ENCODE measurements at places on chromosomes 3 and 15.

- no peak for DNase-seq
Measured at GRCh38 chr3:165775824-165776223, 61.4 kb downstream of the BCHE start.

GRCh38 chr3:6448011-6448410, 412.9 kb upstream of the GRM7 start:
- no peak for DNase-seq

GRCh38 chr3:101248736-101249135, 71.6 kb downstream of the IMPG2 start:
- DNase-seq, result no peak

DNA sequence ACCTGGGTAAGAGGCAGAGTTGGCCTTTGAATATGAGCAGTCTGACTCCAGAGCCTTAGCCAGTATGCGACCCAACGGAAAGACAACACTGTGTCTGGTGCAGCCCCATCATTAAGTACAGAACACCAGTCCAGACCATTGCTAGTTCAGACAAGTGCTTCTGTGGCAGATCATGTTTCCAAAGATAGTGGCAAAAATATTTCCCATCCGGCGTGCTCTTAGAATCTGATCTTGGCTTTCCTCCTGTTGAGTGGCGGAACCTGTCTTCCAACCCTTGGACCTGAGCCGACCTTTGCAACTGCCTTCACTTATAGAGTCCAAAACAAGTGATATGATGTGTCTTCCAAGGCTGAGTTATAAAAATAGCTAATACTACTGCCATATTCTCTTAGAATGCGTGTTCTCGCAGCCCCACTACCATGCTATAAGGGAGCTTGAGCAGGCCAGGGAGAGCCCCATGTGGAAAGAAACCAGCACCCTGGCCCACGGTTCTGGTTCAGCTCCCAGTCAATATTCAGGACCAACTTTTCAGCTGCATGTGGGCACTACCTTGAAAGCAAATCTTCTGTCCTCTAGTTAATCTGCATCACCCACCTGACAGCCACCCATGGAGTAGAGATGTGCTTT, 322.4 kb upstream of the SLCO3A1 start:
- DNase-seq, result no peak

GRCh38 chr3:87088430-87088992, 97.6 kb upstream of the VGLL3 start:
- DNase-seq, result no peak

DNA sequence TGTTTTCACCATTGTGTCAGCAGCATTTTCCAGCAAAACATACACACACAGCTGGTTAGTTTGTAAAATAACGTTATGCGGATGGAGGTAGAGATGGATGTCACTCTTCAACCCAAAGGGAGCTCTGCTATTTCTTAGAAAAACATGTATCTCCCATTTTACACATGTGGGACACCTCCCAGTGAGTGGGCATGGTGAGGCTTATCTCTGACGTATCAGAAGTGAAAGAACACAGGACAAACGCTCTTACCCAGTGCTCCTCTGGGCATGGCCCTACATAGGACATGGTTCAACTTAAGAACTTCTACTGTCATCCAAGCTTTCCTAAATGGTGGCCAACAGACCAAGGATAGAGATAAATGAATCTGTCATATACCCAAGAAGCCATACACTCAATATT, 2.1 kb downstream of the FAM240A start:
- DNase-seq, result no peak

GRCh38 chr15:100786139-100786531, 93.5 kb upstream of the ALDH1A3 start:
- DNase-seq, result no peak

- DNase-seq, result no peak
Measured at GRCh38 chr3:25043749-25044148, 384.3 kb upstream of the RARB start.

- no peak for DNase-seq
Measured at GRCh38 chr3:124887177-124887931, at the start of gene ITGB5. Gene ITGB5 (minus strand): TSS chr3:124887365. CDS start chr3:124887000, 365 bp downstream.

DNA sequence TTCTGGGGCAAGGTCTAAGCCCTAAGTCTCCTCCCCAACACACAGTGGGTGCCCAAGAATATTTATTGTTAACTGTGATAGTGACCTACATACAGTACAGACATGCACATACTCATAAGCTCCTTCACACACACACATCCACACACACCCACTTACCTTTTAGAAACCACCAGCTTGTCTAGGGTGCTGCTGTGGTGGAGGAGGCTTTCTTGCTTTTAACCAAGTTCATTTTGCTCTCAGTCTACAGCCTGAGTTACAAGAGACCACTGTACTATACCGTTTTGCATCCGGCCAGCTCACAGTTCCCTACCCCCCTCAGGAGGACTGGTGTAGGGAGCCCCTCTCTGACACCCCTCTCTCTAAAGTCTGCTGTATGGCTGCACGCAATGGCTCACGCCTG, 16.7 kb downstream of the DAPK2 start:
- DNase-seq, result no peak

- DNase-seq, result no peak
Measured at GRCh38 chr3:184343200-184343876, 5.9 kb downstream of the FAM131A start.

DNA sequence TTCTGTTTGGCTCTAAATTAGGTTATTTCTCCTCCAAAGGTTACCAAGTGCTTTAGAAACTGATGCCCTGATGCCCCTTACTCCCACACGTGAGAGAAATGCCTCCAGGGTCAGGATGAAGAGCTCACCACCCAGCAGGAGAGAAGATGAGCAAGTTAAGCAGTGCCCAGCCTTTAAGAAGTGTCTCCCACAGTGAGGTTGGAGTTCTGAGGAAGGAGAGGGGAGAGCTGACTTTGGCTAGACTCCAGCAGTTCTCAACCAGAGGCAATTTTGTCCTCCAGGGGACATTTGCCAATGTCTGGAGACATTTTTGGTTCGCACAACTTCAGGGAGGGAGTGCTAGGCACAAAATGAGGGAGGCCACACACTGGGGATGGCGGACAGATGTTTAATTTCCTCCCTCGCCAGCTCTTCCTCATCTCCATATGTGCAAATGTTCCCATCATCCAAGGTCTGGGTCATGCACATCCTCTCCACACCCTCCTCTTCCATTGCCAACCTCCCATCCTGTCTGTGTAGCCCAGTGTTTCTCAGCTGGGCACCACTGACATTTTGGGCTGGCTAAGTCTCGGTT, 50.6 kb upstream of the SLC7A14 start:
- DNase-seq, result no peak

DNA sequence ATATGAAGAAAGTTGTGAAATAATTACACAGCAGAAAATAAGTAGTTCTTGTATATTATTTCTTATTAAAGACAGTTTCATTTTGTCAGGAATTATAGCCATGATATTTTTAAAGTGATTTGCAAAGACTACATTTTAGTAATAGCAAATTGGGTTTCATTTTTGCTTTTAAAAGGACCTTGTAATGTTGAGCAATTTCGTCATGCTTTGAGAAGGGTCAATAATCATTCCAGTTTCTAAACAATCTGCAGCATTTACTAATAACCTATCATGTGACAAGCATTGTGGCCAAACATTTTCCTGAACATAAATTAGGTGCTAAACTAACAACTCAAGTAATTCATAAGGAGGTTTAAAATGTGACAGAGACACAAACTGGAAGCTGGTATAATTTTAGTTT, 214.4 kb upstream of the CBLB start:
- DNase-seq, result no peak

GRCh38 chr3:40923143-40923542, 276.2 kb upstream of the CTNNB1 start:
- DNase-seq, result no peak

- no peak for DNase-seq
Measured at GRCh38 chr3:58508437-58508836, 16.5 kb downstream of the KCTD6 start.

DNA sequence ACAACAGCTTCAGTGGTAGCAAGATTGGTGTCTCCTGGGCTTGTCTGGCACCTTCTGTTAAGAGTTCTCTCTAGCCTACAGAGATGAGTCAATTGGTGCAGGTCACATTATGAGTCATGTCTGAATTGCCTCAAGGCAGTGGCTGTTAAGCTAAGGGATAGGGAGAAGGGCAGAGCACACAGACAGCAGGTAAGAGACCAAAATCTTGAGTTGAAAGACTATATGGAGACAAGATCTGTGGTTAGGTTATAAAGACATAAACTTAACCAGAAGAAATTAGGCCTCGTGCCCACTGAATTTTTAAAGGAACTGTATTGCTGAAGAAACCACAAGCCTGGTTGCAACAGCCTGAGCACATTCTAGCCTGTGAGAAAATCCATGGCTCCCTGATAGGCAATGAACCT, 19.2 kb upstream of the KPNA1 start:
- no peak for DNase-seq

DNA sequence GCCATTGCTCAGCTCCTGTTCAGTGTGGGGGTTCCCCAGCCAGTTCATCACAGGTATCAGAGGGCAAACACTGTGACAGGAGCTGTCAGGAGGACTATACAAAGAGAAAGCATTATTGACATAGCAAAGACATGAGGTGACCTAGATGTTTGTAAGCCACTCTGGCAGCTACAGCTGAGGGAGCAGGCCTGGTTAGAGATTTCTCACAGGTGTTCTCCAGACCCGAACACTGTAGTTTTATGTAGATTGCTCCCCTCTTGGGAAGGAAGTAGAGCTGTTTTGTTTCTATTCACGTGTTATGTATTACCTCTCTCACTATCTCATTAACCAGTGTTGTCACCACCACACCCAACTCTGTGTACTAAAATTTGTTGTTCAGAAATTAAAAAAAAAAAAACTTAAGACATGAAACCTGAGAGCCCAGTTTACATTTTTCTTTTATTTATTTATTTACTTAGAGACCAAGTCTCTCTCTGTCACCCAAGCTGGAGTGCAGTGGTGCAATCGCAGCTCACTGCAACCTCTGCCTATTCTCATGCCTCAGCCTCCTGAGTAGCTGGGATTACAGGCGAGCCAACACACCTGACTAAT, 123.7 kb downstream of the RBPMS2 start:
- DNase-seq, result no peak

DNA sequence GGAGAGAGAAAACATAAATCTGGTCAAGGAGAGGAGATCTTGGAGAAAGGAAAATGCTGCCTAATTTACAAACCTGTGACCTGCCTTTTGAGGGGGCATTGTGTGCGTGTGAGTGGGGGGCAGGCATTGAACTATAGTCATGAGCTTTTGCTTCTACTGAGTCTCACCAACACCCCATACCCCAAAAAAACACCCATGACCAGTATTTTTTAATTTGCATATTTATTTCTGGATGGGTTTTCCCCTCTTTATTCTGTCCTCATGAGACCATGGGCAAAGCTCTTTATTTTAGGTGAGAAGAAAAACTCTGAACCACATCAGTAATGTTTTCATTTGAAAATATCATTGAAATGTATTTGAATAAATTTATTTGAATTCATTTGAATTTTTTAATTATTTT, 20.6 kb downstream of the CD80 start:
- DNase-seq, result no peak

DNA sequence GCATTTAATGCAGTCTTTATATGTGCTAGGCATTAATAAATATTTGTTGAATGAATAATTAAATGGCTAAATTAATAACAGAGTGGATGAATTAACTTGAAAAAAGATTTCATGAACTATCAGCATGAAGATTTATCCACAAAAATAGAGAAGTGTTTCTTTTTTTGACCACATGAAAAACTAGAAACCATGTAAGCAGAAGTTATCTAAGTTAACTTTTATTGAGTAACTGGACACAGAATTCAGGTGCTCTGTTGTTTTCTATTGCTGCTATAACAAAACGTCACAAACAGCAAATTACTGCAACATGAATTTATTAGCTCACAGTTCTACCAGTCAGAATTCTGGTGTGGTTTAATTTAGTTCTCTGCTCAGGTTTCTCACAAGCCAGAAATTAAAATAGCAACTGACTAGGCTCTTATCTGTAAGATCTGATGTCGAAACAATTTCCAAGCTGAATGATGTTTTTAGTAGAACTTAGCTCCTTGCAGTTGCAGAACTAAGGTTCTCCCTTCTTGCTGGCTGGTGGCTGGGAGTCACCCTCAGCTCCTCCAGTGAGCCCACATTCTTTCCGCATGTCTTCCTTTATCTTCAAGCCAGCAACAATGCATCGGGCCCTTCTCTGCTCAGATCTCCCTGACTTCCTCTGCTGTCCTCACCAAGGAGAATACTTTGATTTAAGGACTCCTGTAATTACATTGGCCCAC, 810.2 kb upstream of the ALCAM start:
- DNase-seq, result no peak

GRCh38 chr15:83352119-83352518, 67.7 kb upstream of the BNC1 start:
- no peak for DNase-seq

GRCh38 chr3:33130144-33130543, 16.3 kb downstream of the CRTAP start:
- DNase-seq, result no peak

GRCh38 chr3:157499342-157499963, 3.8 kb downstream of the VEPH1 start:
- no peak for DNase-seq

DNA sequence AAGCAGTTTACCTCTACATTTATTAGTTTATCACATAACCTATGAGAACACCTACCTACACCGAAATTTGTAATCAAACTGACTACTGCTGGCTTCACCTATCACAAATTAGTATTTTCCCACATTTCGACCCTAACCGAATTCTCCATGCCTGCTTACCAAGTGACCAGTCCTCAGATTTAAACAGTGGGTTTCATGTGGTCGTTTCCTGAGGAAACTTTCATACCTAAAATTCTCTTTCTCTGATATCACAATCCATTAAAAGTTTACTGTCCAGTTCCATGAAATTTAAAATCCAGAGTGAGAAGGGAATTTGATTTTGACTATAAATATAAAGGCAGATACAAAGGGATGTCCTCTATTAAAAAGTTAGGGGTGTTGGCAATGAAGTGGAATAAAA, 1.9 kb downstream of the PLOD2 start:
- DNase-seq, result no peak

- DNase-seq, result no peak
Measured at GRCh38 chr3:56940976-56941375, 119.5 kb upstream of the SPATA12 start.

DNA sequence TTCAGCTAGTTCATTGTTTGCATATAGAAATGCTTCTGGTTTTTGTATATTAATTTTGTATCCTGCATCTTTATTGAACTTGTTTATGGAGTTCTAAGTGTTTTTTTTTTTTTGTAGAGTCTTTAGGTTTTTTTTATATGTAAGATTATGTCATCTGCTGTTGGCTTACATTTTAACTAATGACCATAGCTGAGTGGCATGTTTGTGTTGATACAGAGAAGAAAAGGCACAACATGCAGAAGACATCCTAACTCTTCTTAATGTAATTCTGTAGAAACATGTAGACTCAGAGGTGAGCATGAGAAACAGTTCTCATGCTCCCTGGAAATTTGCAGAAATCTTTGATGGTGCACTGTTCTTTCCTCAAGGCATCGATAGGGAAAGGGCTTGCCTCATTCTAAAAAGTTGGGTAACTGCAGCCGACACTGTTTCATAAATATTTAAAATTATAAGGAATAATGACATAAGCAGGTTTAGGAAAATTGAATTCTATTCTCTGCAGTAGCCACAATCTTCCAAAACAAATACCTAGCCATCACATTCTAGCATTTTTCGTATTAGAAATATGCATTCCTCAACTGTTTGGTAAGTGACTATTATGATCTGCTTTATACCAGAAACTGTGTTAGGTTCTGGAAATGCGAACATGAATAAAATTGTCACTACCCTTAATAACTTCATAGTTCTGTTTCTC, 499.6 kb upstream of the KCNMB2 start:
- no peak for DNase-seq

- DNase-seq, result no peak
Measured at GRCh38 chr3:135172191-135172869, 377.3 kb downstream of the EPHB1 start.
